NCI-H1694 (cell line): ENCODE measurements at places on chromosomes 16 and 17.

DNA sequence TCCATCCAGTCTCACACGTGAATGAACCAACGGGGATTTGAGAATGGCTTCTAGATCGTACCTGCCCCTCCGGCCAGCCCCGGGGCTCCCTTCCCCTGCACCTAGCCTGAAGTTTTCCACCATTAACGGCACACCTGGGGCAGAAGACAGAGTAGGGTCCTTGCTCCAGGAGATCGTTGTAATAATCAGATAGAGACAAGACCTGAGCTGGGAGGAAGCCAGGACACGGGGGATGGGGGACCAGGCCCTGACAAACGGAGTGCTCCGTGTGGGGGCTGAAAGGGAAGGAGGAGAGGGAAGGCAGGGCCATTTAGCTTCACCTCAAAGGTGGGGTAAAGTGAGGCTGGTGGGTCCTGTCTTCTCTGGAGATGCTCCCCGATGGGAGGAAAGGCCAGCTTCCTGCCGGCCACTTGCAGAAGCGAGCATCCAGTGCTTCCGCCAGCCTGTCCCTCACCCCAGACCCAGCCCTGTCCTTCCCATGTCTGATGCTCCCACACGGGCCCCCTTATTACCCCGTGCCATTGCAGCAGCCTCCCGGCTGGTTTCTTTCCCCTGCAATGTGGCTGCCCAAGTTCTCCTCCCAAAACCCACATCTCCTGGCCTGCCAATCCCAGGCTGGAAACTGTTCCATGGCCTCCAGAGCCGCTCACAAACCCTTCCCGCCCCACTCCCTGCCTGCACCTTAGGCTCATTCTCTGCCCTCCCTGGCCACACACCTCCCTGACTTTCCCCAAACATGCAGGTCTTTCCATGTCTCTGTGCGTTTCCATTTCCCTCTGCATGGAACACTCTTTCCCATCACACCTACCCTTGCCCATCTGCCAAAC, 79.3 kb downstream of the MRC2 start:
- no peak for DNase-seq

- no peak for DNase-seq
These were observed 1.9 kb downstream of the ZNF778 start for GRCh38 chr16:89219365-89219764.

- DNase-seq: no peak
These were observed 22.9 kb downstream of the ITPRIPL2 start for GRCh38 chr16:19136549-19137196.

GRCh38 chr16:60739737-60740683, 1296.2 kb downstream of the CDH8 start:
- DNase-seq: no peak

DNA sequence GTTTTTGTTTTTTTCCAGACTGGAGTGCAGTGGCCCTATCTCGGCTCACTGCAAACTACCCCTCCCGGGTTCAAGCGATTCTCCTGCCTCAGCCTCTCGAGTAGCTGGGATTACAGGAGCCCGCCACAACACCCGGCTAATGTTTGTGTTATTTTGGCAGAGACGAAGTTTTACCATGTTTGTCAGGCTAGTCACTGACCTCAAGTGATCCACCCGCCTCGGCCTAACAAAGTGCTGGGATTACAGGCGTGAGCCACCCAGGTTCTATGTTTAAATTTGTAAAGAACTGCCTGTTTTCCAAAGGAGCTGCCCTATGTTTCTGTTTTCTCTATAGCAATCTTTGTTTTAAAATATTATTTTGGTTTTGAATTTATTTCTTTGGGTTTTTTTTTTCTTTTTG, 13.8 kb upstream of the C16orf87 start:
- no peak for DNase-seq

DNA sequence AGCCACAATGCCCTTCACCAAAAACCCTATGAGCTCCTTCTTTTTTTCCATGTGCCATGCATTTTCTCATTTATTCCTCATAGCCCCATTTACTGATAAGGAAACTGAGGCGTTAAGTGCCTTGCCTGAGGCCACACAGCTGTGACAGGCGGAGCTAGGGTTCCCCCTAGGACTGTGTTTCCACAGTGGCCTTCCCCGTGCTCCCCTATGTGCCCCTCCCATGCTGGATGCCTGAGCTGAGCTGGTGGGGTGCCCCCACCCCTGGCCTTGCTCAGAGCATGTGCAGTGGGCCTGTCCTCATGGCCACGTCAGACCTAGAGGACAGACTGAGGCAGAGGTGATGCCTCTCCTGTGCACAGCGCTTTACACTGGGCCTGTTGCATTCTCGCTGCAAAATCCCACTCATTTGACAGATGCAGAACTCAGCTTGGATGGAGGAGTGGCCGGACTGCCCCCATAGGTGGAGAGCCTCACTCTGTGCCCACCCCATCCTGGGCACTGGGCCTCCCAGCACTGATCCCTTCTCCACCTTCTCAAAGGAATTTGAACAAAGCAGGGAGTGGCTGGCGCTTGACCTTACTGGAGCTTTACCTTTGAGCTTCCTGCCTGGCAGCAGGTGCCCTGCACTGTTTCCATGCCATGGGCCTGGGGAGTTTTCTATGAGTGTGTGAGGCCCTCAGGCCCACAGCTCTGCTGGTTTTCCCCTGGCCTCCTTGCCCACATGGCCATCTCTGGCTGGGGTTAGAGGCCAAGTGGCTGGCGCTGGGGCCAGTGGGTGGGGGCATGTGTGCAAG, 2.6 kb downstream of the MAP2K3 start:
- no peak for DNase-seq

DNA sequence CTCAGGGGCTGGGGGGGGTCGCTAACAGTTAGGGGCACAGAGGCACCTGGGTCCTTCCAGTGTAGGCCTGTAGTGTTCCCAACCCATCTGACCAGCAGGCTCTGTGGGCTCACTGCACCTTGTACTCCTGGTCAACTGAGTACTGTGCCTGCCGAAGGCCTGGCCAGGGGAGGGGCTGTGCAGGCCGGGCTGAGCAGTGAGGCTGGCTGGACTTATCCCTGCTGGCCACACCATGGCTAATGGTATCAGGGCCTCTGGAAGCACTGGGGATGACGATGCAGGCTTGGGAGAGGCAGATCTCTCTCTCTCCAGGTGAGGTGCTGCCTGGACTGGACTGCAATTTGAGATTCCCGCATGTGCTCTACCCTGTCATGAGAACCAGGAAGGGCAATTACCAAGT, 58.9 kb upstream of the SDK2 start:
- DNase-seq: no peak

DNA sequence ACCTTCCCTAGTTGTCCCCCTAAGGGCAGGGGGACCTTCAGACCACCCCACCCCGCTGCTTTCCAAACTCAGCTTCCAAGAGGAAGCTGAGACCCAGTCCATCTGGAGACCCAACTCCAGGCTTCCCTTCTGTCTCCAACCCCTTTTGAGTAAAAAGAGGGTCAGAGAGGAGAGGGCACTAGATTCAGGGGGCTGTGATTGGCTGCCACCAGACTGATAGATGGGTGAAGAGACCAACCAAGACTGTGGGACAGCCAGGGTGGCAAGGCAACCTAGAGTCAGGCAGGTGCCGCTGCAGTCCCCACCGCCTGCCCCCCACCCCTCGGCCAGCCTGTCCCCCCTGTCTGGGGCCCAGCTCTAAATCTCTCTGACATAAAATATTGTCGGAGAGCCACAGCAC, 92.5 kb downstream of the SDK2 start:
- no peak for DNase-seq

- DNase-seq: no peak
These were observed 5.8 kb downstream of the IRX3 start for GRCh38 chr16:54280751-54281150.

DNA sequence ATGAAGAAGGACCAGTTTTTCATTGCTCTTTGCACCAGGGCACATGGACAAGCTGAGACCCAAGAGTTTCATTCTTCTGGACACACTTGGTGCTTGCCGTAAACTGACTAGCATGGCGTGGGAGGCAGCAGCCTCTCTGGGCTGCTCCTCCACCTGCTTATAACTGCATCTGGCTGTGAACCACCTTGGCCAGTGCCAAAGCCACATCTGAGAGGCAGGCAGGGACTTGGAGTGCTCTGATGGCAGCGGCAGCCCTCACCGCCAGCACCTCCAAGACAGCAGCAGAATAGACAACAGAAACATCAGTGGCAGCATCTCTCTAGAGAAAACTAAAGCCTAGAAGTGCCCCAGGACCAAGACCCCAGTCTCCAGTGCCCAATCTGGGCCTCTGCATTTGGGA, 4.7 kb downstream of the KRT37 start:
- no peak for DNase-seq

GRCh38 chr16:50006964-50007363, 18.1 kb upstream of the CNEP1R1 start:
- no peak for DNase-seq

DNA sequence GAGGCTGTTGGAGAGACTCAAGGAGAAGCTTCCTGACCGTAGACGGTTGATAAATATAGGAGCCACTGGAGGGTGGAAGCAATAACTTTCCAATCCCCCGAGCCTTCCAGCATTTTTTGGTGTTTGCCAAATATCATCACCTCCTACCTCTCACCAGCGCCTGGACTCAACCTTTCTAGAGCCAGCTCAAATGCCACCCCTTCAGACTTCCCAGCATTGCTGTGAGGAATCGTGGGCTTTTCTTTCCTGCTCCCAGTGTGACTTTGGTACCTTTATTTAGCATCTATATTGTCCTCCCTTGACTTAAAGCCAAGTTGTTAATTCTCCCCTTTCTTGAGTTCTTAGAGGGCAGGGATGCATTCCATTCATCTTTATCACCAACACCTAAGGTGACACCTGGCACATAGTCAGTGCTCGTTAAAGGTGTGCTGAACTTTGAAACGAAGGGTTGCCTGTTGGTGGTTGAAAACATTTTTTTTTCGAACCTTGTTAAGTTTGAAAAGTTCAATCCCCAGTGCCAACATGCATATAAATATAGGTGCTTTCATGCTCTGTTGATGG, 35.3 kb upstream of the CCR7 start:
- DNase-seq: no peak

GRCh38 chr16:74304835-74305176, 8.2 kb downstream of the PSMD7 start:
- DNase-seq: no peak

DNA sequence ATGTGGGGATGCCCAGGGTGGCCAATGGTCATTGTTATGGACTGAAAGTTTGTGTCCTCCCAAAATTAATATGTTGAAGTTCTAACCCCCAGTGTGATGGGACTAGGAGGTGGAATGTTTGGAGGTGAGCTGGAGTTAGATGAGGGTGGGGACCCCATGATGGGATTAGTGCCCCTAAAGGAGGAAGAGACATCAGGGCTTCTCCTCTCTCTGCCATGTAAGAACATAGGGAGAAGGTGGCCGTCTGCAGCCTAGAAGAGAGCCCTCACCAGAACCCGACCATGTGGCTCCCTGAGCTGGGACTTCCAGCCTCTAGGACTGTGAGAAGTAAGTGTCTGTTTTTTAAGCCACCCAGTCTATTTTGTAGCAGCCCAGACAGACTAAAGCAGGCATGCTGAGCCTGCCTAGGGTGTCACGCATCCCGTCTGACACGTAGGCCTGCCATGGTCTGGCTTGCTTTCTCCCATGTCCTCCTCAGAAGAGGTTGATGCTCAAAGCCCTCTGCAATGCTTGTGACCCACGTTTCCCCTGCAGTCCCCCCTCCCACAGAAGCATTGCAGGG, 4.0 kb upstream of the PRPSAP1 start:
- no peak for DNase-seq

DNA sequence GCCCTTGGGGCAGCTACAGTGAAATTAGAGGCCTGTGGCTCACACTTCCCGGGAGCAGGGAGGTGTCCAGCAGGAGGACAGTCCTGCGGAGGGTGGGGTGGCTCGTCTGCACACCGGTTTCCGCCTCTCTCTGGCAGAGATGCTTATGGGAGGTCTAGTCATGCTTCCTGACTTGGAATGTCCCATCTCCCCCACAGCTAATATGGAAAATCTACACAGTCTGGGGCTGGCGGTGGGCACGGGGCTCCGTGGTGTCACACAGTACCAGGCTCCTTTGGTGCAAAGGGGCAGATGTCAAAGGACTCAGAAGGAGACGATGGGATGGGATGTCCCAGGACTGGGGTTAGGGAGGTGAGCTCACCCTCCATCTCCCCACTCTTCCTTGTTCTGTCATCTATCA, 44.1 kb upstream of the DOC2B start:
- DNase-seq: no peak

GRCh38 chr17:49694847-49695697, 12.7 kb downstream of the SLC35B1 start:
- peak; percentile 67 for DNase-seq

- DNase-seq: no peak
These were observed 42.8 kb upstream of the ACSF3 start for GRCh38 chr16:89050868-89051311.
